ENCODE measurements at places on chromosomes 1 and 21.

DNA sequence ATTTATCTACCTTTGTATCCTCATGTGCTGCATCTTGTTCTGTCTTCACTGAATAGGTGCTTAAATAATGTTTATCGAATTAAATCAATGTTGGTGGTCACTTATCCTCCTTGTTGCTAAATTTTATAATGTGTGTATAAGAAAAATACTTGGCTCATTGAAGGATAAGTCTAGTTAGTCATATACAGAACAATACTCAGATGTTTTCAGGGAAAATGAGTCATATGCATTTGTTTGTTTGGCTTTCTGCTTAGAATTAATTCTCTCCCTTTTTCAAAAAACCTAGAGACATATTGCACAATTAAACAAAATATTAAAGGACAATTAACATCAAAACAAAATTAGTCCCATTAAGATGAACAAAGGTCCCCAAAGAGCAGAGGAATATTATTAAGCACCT is 89.0 kb downstream of the UBE2U start:
- no peak overlapping the region for H3K4me3 ChIP-seq
- no peaks in the 10 kb centered on the region for H3K36me3 ChIP-seq
- DNase-seq, result no peak
- H3K4me1 ChIP-seq, result no peaks in the 10 kb centered on the region
- no peaks in the 10 kb centered on the region for H3K27me3 ChIP-seq
- H3K27ac ChIP-seq, result no peak overlapping the region

- no peak overlapping the region for H3K27ac ChIP-seq
- peaks cover 18% of the 10 kb centered on the region for H3K4me1 ChIP-seq
- H3K27me3 ChIP-seq, result no peaks in the 10 kb centered on the region
- no peak for DNase-seq
- H3K4me3 ChIP-seq, result no peak overlapping the region
Measured at GRCh38 chr1:95021805-95022643, 50.7 kb downstream of the ALG14 start.

GRCh38 chr21:45818904-45819285 is 162.7 kb upstream of the COL6A1 start:
- no peak overlapping the region for H3K4me3 ChIP-seq
- H3K27ac ChIP-seq, result no peak overlapping the region
- no peaks in the 10 kb centered on the region for H3K27me3 ChIP-seq
- no peaks in the 10 kb centered on the region for H3K36me3 ChIP-seq
- peaks cover 5% of the 10 kb centered on the region for H3K4me1 ChIP-seq
- DNase-seq, result no peak

DNA sequence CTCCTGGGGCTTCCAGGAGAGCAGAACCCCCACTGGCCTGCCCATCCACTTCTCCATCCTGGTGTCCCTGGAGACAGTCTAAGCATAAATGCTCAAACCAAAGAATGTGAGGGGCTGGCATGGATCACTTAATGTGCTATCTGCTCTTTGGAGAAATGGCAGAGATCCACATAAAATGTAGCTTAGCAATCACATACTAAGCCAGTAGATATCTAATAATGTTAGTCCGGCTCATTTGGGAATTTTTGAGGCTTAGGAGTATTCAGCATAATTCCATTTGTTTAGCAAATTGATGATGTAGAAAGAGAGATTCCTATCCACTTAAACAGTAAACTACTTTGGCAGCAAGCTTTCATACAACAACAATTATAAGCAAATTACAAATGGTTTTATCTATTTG is 90.7 kb downstream of the TENT5C start:
- H3K27ac ChIP-seq, result no peak overlapping the region
- no peaks in the 10 kb centered on the region for H3K36me3 ChIP-seq
- DNase-seq, result no peak
- H3K4me3 ChIP-seq, result no peak overlapping the region

GRCh38 chr1:54839824-54840223 is 38.7 kb upstream of the TTC22 start:
- H3K27ac ChIP-seq, result no peak overlapping the region
- H3K27me3 ChIP-seq, result no peaks in the 10 kb centered on the region
- H3K4me1 ChIP-seq, result no peaks in the 10 kb centered on the region

- no peaks in the 10 kb centered on the region for H3K27me3 ChIP-seq
- peaks cover 8% of the 10 kb centered on the region for H3K4me1 ChIP-seq
- no peaks in the 10 kb centered on the region for H3K36me3 ChIP-seq
- H3K4me3 ChIP-seq, result no peak overlapping the region
Measured at GRCh38 chr1:175936736-175937135, 193.3 kb upstream of the TNR start.

DNA sequence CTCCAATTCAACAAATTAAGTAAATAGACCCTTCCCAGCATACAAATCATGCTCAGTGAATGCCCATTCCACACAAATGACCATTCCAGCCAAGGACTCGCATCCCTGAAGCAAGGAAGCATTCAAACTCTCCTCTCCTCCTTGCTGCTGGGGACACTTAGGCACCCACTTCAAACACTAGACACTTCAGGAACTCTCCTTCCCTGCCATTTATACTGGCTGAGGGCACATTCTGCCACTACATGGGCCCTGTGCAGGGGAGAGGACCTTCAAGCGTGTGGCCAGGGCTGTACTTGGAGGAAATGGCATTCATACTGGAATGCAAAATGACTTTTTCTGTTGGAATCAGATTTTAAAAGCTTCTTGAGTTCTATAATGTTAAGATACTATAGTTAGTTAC is 22.3 kb downstream of the GJA5 start:
- H3K27me3 ChIP-seq, result no peaks in the 10 kb centered on the region
- peaks cover 14% of the 10 kb centered on the region for H3K4me1 ChIP-seq
- H3K4me3 ChIP-seq, result no peak overlapping the region
- DNase-seq, result no peak
- H3K27ac ChIP-seq, result no peak overlapping the region

- no peak overlapping the region for H3K27ac ChIP-seq
- no peak overlapping the region for H3K4me3 ChIP-seq
- peaks cover 22% of the 10 kb centered on the region for H3K4me1 ChIP-seq
- no peaks in the 10 kb centered on the region for H3K27me3 ChIP-seq
- peak; percentile 43 for DNase-seq
Measured at GRCh38 chr1:94949681-94950661, 23.1 kb upstream of the CNN3 start.

GRCh38 chr1:189149547-189150375 is 1327.9 kb downstream of the BRINP3 start:
- no peaks in the 10 kb centered on the region for H3K36me3 ChIP-seq
- peak overlapping the region; percentile 48 for H3K4me3 ChIP-seq
- no peaks in the 10 kb centered on the region for H3K4me1 ChIP-seq
- DNase-seq, result peak; percentile 87
- H3K27me3 ChIP-seq, result no peaks in the 10 kb centered on the region

DNA sequence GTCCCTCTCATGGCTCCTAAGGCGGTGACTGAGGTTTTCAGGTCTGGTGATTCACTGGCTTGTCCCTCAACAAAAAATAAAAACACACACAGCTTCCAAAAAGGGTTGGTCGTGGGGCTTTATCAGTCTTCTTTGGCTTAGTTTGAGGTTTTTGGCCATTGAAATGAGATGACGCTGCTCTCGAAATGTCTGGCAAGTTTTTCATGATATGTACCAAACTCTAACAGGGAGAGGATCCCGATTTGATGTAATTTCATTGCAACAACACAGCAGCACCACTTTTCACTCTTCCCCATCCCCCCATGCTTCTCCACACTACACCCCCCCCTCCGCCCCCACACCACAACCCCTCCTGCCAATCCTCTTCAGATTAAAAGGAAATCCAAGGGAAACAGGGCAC is 187.1 kb upstream of the NFIA start:
- H3K36me3 ChIP-seq, result no peaks in the 10 kb centered on the region
- no peak overlapping the region for H3K4me3 ChIP-seq
- no peaks in the 10 kb centered on the region for H3K4me1 ChIP-seq

GRCh38 chr1:110307239-110307974 is 31.8 kb upstream of the RBM15 start:
- no peaks in the 10 kb centered on the region for H3K27me3 ChIP-seq
- no peak for DNase-seq
- no peaks in the 10 kb centered on the region for H3K4me1 ChIP-seq
- no peak overlapping the region for H3K4me3 ChIP-seq
- no peak overlapping the region for H3K27ac ChIP-seq

DNA sequence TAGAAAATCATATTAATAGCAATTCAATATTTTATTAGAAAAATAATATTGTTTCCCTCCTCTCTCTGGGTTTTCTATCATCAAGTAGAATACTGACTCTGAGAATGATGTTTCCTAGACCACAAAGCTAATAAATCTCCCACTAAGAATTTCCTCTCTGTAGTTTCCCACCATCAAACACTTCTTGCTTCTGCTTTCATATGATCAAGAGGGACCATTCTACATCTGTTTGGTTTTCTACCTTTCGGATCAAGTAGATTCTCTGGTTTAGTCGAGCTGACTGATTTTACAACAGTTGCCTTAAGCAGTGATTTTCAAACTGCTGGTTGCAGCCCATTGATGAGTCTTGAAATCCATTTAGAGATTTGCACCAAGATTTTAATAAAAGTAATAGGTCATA is 240.2 kb upstream of the PTBP2 start:
- DNase-seq, result no peak
- H3K4me1 ChIP-seq, result no peaks in the 10 kb centered on the region
- H3K36me3 ChIP-seq, result no peaks in the 10 kb centered on the region
- H3K4me3 ChIP-seq, result no peak overlapping the region
- no peaks in the 10 kb centered on the region for H3K27me3 ChIP-seq

DNA sequence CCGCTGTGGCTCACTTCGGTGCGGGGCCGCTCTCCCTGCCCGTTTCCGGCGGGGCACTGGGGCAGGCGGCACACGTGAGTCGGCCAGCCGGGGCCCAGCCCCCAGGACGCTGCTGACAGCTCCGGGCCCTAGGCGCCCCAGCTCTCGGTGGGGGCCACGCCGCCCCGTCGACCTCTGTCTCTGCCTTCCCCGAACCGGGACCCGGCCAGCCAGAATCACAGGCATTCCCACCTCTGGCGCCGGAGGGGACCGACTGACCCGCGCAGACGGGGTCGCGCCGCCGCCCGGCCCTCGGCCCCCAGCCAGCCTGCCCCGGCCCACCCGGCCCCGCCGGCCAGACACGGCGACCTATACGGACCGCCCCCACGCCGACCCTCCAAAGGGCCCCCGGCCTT is 755 bp downstream of the SCMH1 start:
- no peaks in the 10 kb centered on the region for H3K36me3 ChIP-seq
- H3K4me1 ChIP-seq, result peaks cover 62% of the 10 kb centered on the region
- peak overlapping the region; percentile 62 for H3K4me3 ChIP-seq
- peak overlapping the region; percentile 53 for H3K27ac ChIP-seq
- H3K27me3 ChIP-seq, result no peaks in the 10 kb centered on the region
- peak; percentile 39 for DNase-seq

GRCh38 chr1:222225316-222225691 is 322.6 kb downstream of the HHIPL2 start:
- no peaks in the 10 kb centered on the region for H3K27me3 ChIP-seq
- H3K27ac ChIP-seq, result no peak overlapping the region
- DNase-seq, result no peak
- no peak overlapping the region for H3K4me3 ChIP-seq
- no peaks in the 10 kb centered on the region for H3K36me3 ChIP-seq

GRCh38 chr1:218304281-218305039 is 19.4 kb downstream of the RRP15 start:
- DNase-seq, result no peak
- H3K27me3 ChIP-seq, result no peaks in the 10 kb centered on the region
- peaks cover 2% of the 10 kb centered on the region for H3K36me3 ChIP-seq
- H3K27ac ChIP-seq, result no peak overlapping the region
- H3K4me1 ChIP-seq, result peaks cover 21% of the 10 kb centered on the region

- no peaks in the 10 kb centered on the region for H3K27me3 ChIP-seq
- H3K4me1 ChIP-seq, result peaks cover 9% of the 10 kb centered on the region
- H3K27ac ChIP-seq, result no peak overlapping the region
- H3K4me3 ChIP-seq, result no peak overlapping the region
Measured at GRCh38 chr1:43373066-43373940, 5.5 kb upstream of the ELOVL1 start.

DNA sequence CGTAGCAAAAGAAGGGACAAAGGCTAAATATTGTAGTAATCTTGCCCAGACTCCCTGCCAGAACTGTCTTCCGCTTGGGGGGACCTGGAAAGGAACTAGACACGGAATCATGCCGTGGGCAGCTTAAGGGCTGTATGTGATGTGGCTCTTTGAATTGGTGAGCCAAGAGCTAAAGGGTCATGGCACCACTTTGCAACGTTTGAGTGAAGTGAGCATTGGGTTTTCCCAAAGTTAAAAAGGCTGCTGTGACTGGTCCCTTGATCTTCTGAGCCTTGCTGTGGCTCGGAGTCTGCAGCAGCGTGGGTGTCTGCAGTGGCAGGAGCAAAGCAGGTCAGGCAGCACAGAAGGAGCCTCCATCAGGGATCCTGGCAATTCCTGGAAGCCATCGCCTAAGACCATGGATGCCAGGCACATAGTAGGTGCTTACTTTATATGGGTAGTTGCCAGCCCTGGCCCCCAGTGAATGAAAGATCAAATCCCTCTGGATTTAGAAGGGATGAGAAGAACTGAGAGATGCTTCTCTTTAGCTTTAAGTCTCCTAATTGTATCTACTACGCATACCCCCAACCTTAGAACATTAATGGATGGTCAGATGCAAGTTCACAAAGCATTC is 1.8 kb downstream of the SMYD2 start:
- H3K27me3 ChIP-seq, result no peaks in the 10 kb centered on the region
- no peak for DNase-seq
- peak overlapping the region; percentile 69 for H3K27ac ChIP-seq
- peaks cover 59% of the 10 kb centered on the region for H3K4me1 ChIP-seq

GRCh38 chr1:76425201-76426145 is 350.9 kb downstream of the ST6GALNAC3 start:
- no peak overlapping the region for H3K4me3 ChIP-seq
- H3K27ac ChIP-seq, result no peak overlapping the region
- H3K36me3 ChIP-seq, result no peaks in the 10 kb centered on the region
- H3K27me3 ChIP-seq, result no peaks in the 10 kb centered on the region
- DNase-seq, result no peak

- no peaks in the 10 kb centered on the region for H3K36me3 ChIP-seq
- H3K4me3 ChIP-seq, result no peak overlapping the region
Measured at GRCh38 chr21:41523175-41523574, 15.2 kb upstream of the TMPRSS2 start.

- H3K4me1 ChIP-seq, result peaks cover 10% of the 10 kb centered on the region
- H3K4me3 ChIP-seq, result no peak overlapping the region
- H3K27me3 ChIP-seq, result no peaks in the 10 kb centered on the region
Measured at GRCh38 chr1:45545553-45546310, 4.9 kb upstream of the AKR1A1 start.

GRCh38 chr1:31617916-31618746 is 642 bp downstream of the HCRTR1 start:
- no peaks in the 10 kb centered on the region for H3K4me1 ChIP-seq
- no peaks in the 10 kb centered on the region for H3K36me3 ChIP-seq
- DNase-seq, result no peak
- peak overlapping the region; percentile 59 for H3K4me3 ChIP-seq
- no peak overlapping the region for H3K27ac ChIP-seq

GRCh38 chr1:166122873-166123466 is 43.8 kb downstream of the FAM78B start:
- DNase-seq, result no peak
- H3K4me3 ChIP-seq, result no peak overlapping the region
- H3K36me3 ChIP-seq, result no peaks in the 10 kb centered on the region
- no peaks in the 10 kb centered on the region for H3K4me1 ChIP-seq
- no peak overlapping the region for H3K27ac ChIP-seq

DNA sequence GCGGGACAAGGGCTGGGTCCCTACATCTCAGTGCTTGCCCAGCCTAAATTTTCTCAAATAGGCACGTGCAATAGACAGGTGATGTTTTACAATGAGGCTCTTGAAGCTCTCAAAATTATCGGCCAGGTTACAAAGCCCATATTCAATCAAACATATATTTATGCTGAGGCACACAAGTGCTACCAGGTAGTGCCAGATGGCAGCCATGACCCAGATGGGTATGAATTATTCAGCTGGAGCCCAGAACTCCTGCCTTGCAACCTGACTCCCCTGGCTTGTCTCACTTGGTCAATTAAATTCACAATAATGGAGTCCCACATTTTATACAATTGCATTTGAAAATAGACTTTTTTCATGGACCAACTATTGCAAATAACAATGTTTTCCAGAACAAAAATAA is 12.3 kb upstream of the ADAM30 start:
- H3K27me3 ChIP-seq, result no peaks in the 10 kb centered on the region
- H3K27ac ChIP-seq, result no peak overlapping the region
- H3K4me1 ChIP-seq, result no peaks in the 10 kb centered on the region
- no peak overlapping the region for H3K4me3 ChIP-seq
